ENCODE measurements at places on chromosomes 6 and 20.

DNA sequence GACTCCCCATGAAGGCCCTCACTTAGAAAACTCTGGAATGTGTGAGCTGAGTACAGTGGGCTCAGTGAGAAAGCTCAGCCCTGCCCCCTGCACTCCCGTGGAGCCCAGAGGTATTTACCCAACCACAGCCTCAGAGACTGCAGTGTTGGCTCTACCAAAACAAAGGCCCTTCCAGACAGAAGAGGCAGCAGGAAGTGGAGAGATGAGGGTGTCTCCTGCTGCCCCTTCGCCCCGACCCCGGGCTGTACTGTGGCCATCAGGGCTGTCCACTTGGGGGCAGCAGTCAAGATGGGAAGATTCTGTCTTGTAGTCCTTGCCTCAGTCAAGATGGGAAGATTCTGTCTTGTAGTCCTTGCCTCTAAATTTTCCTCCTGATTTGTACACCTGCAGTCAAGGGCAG, 341.3 kb downstream of the TAF4 start:
- DNase-seq, result no peak

DNA sequence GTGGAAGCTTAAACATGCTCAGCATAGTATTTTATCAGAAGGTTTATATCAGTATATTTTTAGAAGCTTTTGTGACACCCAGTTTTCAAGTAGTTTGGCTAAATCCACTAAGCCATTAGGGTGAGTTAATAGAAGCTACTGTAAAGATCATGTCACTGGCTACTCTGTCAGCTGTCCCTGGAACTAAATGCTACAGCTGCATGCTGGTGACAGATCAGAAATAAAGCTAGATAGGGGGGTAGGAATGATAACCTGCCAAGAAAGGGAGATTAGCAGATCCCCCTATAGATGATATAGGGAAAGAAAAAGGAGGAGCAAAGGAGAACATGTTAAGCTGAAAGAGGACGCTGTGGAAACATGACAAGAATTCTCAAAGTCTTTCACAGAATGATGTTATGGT, 363.2 kb downstream of the QKI start:
- DNase-seq, result no peak

GRCh38 chr20:45330476-45330875, 17.7 kb downstream of the SDC4 start:
- DNase-seq, result no peak

GRCh38 chr6:35751594-35751993, 14.8 kb downstream of the ARMC12 start:
- no peak for DNase-seq

GRCh38 chr6:25537349-25538018, 114.5 kb upstream of the SCGN start:
- DNase-seq, result no peak

Data from stimulated activated naive CD8-positive, alpha-beta T cell treated with anti-CD3 and anti-CD28 coated beads, Interleukin-15, amount 100 ng/mL, for 72 hours (primary cell).